CD4-positive, alpha-beta T cell (primary cell): ENCODE measurements at places on chromosomes 2 and 18.
A peak's percentile ranks its signal among the peaks of the same experiment; 100 is the strongest.

DNA sequence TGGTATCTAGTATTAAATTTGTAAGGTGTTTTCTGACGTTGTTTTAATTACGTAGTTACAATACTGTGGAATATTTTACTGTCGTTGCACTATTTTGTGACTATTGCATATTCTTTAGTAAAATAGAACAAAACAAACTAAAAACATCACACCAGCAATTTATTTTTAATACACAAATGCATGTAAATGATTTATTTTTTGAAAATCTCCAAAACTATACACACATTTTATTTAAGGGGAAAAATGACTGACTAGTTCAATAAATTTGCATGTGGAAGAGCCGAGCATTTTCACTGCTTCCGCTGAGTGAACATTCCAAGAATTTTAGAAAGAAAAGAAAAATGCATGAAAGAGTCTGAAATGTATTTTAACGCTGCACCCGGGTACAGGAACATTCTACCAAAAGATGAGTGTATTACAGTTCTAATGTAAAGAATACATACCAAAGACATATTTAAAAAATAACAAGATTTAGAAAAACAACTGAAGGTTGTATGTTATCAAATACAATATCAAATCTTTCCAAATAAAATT, 257.7 kb downstream of the MEIS1 start:
- H3K27ac ChIP-seq: no peak overlapping the region
- no peaks in the 10 kb centered on the region for H3K27me3 ChIP-seq
- H3K36me3 ChIP-seq: no peaks in the 10 kb centered on the region
- H3K4me3 ChIP-seq: no peak overlapping the region
- H3K4me1 ChIP-seq: no peaks in the 10 kb centered on the region
- DNase-seq: no peak

- DNase-seq: no peak
- no peaks in the 10 kb centered on the region for H3K36me3 ChIP-seq
- H3K4me3 ChIP-seq: no peak overlapping the region
- peaks cover 40% of the 10 kb centered on the region for H3K27me3 ChIP-seq
- peaks cover 53% of the 10 kb centered on the region for H3K4me1 ChIP-seq
Observed at GRCh38 chr2:74511104-74511989, 2.9 kb upstream of the TLX2 start.

DNA sequence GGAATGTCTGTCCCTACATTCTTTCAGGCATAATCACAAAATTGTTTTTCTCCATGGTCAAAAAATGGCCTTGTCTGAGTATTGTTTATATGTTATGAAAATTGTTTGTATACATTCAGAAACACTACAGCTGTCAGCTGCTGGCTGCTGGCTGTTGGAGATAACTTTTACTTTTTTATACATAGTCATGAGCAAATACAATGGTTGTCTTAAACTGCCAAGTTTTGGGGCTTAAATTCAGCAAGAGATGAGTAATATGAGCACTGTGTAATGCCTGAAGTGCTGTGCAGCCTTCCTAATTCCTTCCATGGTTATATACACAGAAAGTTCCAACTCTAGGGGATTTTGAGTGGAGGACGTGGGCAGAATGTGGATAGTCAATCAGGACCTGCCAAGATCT, 168.9 kb upstream of the RMP24 start:
- H3K27me3 ChIP-seq: no peaks in the 10 kb centered on the region
- H3K36me3 ChIP-seq: no peaks in the 10 kb centered on the region
- no peaks in the 10 kb centered on the region for H3K4me1 ChIP-seq
- no peak overlapping the region for H3K4me3 ChIP-seq
- no peak for DNase-seq
- no peak overlapping the region for H3K27ac ChIP-seq

- no peak for DNase-seq
- H3K4me3 ChIP-seq: no peak overlapping the region
- peaks cover 39% of the 10 kb centered on the region for H3K36me3 ChIP-seq
- no peaks in the 10 kb centered on the region for H3K4me1 ChIP-seq
Observed at GRCh38 chr18:75289761-75290160, 79.2 kb downstream of the TSHZ1 start.

GRCh38 chr2:232875256-232876121, 5.4 kb downstream of the SNORC start:
- H3K27me3 ChIP-seq: peaks cover 15% of the 10 kb centered on the region
- H3K36me3 ChIP-seq: no peaks in the 10 kb centered on the region
- no peak overlapping the region for H3K4me3 ChIP-seq
- no peak overlapping the region for H3K27ac ChIP-seq

DNA sequence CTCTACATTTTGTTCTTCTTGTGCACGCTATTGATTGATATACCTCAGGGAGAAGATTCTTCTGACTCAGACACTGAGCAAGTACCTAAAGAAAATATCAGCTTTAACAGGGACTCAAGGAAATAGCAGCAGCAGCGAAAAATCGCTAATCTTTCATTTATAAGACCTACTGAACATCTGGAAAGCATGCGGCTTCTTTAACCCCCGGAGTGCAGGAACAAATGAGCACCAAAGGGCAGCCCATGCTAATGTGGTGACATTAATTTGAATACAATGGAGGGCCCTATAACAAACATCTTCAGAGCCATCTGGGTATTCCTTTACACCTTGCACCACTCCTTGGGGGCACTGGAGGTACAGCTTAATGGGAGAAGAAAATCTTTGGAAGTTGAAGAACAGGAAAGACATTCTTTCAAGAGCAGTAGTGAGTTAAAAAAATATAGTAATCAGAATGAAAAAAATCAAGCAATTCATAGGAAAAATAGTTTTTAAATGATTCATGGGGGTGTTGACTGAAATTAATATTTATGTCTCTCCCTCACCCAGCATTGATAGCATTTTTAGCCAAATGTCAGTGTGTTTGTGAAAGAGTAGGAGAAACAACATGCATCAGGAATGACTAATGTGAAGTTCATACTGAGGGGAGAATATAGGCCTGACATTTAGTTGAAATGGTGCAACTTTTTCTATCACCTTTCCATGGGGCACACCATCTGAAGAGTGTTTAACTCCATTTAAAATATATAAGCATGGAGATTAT, 281.7 kb downstream of the HRH4 start:
- H3K4me3 ChIP-seq: no peak overlapping the region
- no peak overlapping the region for H3K27ac ChIP-seq
- no peak for DNase-seq

- no peak overlapping the region for H3K27ac ChIP-seq
- H3K4me1 ChIP-seq: peaks cover 38% of the 10 kb centered on the region
- H3K4me3 ChIP-seq: no peak overlapping the region
- DNase-seq: no peak
Observed at GRCh38 chr2:70241340-70241739, 7.1 kb downstream of the TIA1 start.

GRCh38 chr2:144894612-144895599, 375.0 kb upstream of the ZEB2 start:
- no peak for DNase-seq
- H3K27ac ChIP-seq: no peak overlapping the region
- no peaks in the 10 kb centered on the region for H3K27me3 ChIP-seq
- H3K36me3 ChIP-seq: no peaks in the 10 kb centered on the region

DNA sequence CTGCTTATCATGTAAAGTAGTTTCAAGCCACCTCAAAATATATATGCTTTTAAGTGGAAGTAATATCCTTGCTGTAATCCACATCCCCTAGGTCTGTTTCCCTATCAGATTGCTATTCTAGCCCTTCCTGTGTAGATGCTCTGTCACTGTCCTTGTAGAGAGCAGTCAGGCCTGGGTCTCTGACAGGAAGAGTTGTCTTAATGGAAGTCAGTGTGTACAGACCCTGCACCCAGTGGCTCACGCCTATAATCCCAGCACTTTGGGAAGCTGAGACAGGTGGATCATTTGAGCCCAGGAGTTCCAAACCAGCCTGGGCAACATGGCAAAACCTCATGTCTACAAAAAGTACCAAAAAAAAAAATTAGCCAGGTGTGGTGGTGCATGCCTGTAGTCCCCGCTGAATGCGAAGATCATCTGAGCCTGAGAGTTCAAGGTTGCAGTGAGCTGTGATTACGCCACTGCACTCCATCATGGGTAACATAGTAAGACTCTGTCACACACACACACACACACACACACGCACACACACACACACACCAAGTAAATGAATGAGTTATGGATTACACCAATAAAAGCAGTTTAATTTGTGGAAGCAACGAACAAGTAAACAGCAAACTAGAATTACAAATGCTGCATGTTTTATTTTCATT, 70.2 kb upstream of the DSC1 start:
- no peaks in the 10 kb centered on the region for H3K27me3 ChIP-seq
- no peak overlapping the region for H3K4me3 ChIP-seq
- H3K27ac ChIP-seq: no peak overlapping the region
- no peaks in the 10 kb centered on the region for H3K4me1 ChIP-seq
- no peaks in the 10 kb centered on the region for H3K36me3 ChIP-seq
- DNase-seq: no peak

DNA sequence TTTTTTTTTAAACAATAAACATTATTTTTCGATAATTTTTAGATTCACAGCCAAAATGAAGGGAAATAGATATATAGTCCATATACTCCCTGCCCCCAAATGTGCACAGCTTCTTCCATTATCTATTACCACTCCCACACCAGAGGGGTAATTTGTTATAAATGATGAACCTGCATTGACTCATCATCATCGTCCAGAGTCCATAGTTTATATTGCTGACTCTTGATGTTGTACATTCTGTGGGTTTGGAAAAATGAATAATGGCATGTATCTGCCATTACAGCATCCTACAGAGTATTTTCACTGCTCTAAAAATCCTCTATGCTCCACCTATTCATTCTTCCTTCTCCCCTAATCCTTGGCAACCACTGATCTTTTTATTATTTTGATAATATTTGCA, 121.5 kb downstream of the LTBP1 start:
- no peak for DNase-seq
- H3K27ac ChIP-seq: no peak overlapping the region
- H3K27me3 ChIP-seq: no peaks in the 10 kb centered on the region
- H3K36me3 ChIP-seq: no peaks in the 10 kb centered on the region
- no peaks in the 10 kb centered on the region for H3K4me1 ChIP-seq

DNA sequence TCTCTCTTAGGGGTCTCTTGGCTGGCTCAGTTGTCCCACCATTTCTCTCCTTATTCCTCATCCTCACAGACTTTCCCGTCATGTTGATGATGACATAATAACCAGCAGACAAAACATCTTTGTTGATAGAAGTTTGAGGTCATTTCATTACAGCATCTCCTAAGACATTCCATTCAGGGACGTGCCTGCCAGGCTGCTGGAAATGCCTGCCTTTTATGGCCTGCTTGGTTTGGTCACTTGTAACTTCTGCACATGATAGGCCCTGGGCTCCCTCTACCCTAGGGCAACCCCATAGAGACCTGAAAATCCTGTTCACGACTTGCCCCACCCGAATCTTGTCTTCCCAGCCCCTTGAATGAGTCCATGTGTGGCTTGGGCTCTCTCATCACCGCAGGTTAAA, 81.7 kb downstream of the SDC1 start:
- H3K4me3 ChIP-seq: no peak overlapping the region
- no peak for DNase-seq
- peaks cover 4% of the 10 kb centered on the region for H3K27me3 ChIP-seq
- H3K36me3 ChIP-seq: no peaks in the 10 kb centered on the region

DNA sequence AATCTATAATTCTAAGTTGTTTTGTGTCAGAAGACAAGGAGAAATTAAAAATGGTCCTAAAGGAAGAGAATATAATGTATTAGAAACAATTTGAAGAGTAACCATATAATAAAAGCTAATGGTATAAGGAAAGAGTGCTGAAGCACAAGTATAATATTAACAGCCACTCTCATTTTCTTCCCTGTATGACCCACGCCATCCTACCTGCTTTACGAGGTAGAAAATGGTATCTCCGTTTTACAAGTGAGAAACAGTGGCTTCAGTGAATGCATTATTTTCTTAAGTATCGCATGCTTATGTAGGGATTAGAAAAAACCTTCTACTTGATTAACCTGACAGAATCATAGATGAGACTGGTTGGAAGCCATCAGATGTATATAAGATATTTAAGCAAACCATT, 266.2 kb downstream of the CCDC102B start:
- H3K4me1 ChIP-seq: no peaks in the 10 kb centered on the region
- H3K27me3 ChIP-seq: no peaks in the 10 kb centered on the region
- no peak for DNase-seq
- H3K4me3 ChIP-seq: no peak overlapping the region

GRCh38 chr2:203659331-203660049, 46.9 kb upstream of the CD28 start:
- H3K27ac ChIP-seq: no peak overlapping the region
- H3K4me1 ChIP-seq: peaks cover 9% of the 10 kb centered on the region
- H3K27me3 ChIP-seq: no peaks in the 10 kb centered on the region
- H3K36me3 ChIP-seq: no peaks in the 10 kb centered on the region
- H3K4me3 ChIP-seq: no peak overlapping the region
- DNase-seq: peak; percentile 41

DNA sequence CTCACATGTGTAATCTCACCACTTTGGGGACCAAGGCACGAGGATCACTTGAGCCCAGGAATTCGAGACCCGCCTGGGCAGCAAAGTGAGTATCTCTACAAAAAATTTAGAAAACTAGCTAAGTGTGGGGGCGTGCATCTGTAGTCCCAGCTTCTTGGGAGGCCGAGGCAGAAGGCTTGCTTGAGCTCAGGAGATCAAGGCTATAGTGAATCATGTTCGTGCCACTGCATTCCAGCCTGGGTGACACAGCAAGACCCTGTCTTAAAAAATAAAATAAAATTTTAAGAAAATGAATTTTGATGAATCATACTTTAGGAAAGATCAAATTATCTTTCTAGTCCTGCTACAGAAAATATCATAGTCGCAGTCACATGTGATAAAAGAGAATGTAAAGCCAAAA, 46.9 kb downstream of the CABYR start:
- DNase-seq: no peak
- no peak overlapping the region for H3K4me3 ChIP-seq
- H3K27ac ChIP-seq: no peak overlapping the region
- no peaks in the 10 kb centered on the region for H3K4me1 ChIP-seq
- H3K27me3 ChIP-seq: no peaks in the 10 kb centered on the region

DNA sequence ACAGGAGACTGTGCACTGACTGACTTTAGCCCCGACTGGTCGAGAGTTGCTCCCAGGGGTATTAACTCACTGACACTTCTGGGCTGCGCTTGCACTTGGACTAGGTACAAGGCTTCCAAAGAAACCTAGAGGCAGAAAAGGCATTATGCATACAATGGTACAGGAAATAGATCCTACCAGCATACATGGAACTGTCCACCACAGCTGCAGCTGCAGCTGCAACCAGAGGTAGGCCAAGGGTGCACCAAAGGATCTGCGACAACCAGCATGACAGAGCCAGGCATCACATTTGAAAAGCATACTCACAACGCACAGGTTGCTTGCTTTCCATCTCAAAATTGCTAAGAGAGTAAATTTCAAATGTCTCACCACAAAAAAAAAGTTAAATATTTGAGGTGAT, 22.6 kb upstream of the PGAP1 start:
- H3K36me3 ChIP-seq: no peaks in the 10 kb centered on the region
- no peak overlapping the region for H3K27ac ChIP-seq
- no peak overlapping the region for H3K4me3 ChIP-seq
- no peak for DNase-seq
